Esophagus squamous epithelium (tissue), 5 donors: ENCODE measurements at places on chromosomes 3 and 15.

- DNase-seq: no peak
- H3K27ac ChIP-seq: no peak overlapping the region
- H3K4me1 ChIP-seq: no peaks in the 10 kb centered on the region
- H3K4me3 ChIP-seq: no peak overlapping the region
These were observed 459.2 kb upstream of the ARRDC4 start for GRCh38 chr15:97501291-97501690.

GRCh38 chr3:85781806-85782205 lies 823.0 kb downstream of the CADM2 start:
- no peaks in the 10 kb centered on the region for H3K36me3 ChIP-seq
- no peaks in the 10 kb centered on the region for H3K27me3 ChIP-seq
- DNase-seq: no peak
- no peak overlapping the region for H3K4me3 ChIP-seq

GRCh38 chr3:70095260-70095659 lies 95.7 kb downstream of the SAMMSON start:
- H3K36me3 ChIP-seq: no peaks in the 10 kb centered on the region
- no peak for DNase-seq
- H3K27me3 ChIP-seq: no peaks in the 10 kb centered on the region
- H3K4me3 ChIP-seq: no peak overlapping the region
- H3K27ac ChIP-seq: no peak overlapping the region

- H3K27ac ChIP-seq: no peak overlapping the region
- H3K27me3 ChIP-seq: no peaks in the 10 kb centered on the region
- DNase-seq: no peak
- H3K4me3 ChIP-seq: no peak overlapping the region
- peaks cover 41% of the 10 kb centered on the region for H3K4me1 ChIP-seq
- no peaks in the 10 kb centered on the region for H3K36me3 ChIP-seq
These were observed 28.5 kb downstream of the PLA1A start for GRCh38 chr3:119626196-119626595.

DNA sequence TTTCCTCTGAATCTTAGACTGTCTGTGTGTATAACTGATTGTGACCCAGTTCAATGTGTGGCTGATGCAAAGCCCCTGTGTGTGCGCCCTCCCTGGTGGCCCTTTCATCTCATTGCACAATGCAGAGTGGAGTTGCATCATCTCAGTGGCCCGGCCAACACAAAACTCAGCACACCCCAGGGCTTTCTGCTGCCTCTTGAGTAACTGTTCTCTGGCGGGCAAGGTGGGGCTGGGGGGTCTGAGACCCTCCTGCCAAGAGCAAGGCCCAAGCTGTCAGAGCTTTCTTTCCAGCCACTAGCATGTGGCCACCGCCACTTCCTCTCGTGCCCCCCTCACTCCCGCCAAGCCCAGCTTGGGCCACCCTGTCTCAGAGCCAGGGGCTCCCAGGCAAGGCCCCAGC lies 80.7 kb upstream of the ALDH1L1 start:
- DNase-seq: no peak
- no peaks in the 10 kb centered on the region for H3K27me3 ChIP-seq
- H3K4me3 ChIP-seq: no peak overlapping the region
- no peaks in the 10 kb centered on the region for H3K4me1 ChIP-seq
- H3K36me3 ChIP-seq: no peaks in the 10 kb centered on the region

GRCh38 chr3:161550491-161551195 lies 54.0 kb downstream of the OTOL1 start:
- H3K36me3 ChIP-seq: no peaks in the 10 kb centered on the region
- H3K4me3 ChIP-seq: no peak overlapping the region
- no peaks in the 10 kb centered on the region for H3K27me3 ChIP-seq
- no peak overlapping the region for H3K27ac ChIP-seq
- H3K4me1 ChIP-seq: no peaks in the 10 kb centered on the region
- DNase-seq: no peak
